ENCODE measurements at places on chromosomes 7 and 10.

GRCh38 chr10:47025540-47026300 is 114.5 kb downstream of the PTPN20 start:
- peak; percentile 27 for DNase-seq

- DNase-seq: no peak
Measured at GRCh38 chr10:99520847-99521764, 11.6 kb upstream of the NKX2-3 start.

GRCh38 chr10:97650726-97651125 is 10.3 kb downstream of the PI4K2A start:
- no peak for DNase-seq

DNA sequence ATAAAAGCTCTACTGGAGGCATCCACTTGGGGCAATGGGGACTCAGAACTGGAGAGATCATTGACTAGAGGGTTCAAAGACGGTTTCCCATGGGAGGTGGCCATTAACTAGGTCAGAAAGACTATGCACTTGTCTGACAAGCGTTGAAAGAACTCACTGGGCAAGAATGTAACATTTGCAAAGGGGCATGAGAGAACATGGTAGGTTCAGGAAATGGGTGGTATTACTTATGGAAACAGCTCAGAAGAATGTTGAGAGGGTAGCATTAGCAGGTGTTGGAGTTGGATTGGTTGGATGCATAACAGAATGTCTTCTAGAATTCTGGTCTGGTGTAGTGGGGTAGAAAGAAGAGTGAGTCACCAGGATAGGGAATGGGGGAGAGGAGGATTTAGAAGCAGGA is 119.1 kb upstream of the CDCA7L start:
- no peak for DNase-seq

- DNase-seq: no peak
Measured at GRCh38 chr7:39702133-39702532, 78.8 kb downstream of the RALA start.

DNA sequence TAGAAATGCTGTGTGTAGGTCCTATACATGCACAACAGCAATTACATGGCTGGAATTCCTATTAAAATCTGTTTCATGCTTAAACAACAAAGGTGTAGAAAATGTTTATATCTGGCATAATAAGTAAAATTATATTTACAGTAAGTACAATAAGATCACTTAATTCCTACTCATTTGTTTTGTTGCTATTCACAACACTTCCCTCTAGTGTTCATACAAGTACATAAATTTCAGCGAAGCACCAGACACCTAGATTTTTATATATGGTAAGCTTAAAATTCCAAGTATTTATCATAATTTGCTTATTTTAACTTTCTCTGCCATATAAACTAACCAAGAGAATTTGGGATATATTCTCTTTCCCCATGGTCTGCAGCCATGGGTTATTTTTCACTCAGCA is 51.8 kb upstream of the ANK3 start:
- no peak for DNase-seq

DNA sequence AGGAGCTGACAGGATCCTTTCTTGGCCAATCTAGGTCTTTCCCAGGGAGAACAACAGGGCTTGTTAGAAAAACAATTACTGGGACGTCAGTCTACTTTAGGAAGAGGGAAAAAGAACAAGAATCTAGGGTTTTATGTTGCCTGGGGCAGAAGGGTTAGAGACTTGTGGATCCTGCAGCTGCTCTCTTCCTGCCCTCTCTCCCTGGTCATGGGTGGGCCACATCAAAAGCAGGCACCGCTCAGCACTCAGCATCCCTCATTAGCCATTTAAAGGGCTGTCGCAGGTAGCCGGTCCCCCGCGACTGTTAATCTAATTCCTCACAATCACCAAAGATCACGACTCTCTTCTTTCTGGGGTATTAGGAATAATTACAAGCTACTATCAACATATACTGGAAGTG is 631.9 kb downstream of the CALN1 start:
- no peak for DNase-seq

DNA sequence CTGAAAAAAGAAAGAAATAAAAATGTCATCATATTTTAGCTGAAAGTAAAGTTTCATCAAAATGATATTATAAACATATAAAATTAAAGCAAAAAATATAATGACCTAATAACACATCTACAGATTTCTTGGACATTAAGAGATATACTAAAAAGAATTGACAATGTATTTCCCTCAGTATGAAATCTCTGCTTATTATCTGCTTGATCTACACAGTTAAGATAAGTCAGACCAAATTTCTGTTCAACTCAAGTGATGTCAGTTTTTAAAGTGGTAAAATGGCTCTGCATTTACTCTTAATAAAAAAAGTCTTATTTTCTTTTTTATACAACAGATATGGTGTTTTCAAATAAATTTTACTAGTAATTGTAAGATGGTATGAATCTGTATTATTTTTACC is 159.4 kb upstream of the SEMA3A start:
- DNase-seq: no peak

- DNase-seq: no peak
Measured at GRCh38 chr7:47357863-47358262, 224.0 kb downstream of the TNS3 start.

DNA sequence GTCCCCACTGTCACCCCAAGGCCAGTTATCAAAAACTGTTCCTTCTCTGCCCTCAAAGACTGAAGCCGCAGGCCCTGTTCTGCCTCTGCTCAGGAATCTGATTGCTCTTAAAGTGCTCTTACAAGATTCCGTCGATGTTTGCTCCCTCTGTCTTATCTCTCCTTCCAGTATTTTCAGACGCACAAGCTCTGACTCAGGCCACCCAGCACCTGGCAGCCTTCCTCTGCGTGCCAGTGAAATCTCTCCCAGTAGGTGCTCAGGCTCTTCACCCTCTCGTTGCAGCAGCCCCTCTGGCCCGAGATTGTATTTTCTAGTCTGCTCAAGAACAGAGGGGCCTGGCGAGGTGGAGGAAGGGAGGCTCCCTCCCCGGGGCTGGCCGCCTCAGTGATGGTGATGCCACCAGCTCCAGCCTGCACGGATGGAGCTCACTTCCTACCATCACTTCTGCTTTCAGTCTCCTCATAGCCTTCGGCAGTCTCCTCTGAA is 276.2 kb downstream of the USP6NL start:
- DNase-seq: no peak

GRCh38 chr10:109427411-109427810 is 495.9 kb downstream of the XPNPEP1 start:
- no peak for DNase-seq

- DNase-seq: no peak
Measured at GRCh38 chr7:85074-85882, 107.1 kb upstream of the FAM20C start.

GRCh38 chr10:43043342-43043772 is 33.5 kb upstream of the RET start:
- DNase-seq: no peak

GRCh38 chr7:139075031-139075652 is 34.4 kb downstream of the ZC3HAV1 start:
- peak; percentile 71 for DNase-seq

- peak; percentile 30 for DNase-seq
Measured at GRCh38 chr7:114086914-114087652, 168.3 kb upstream of the PPP1R3A start.

DNA sequence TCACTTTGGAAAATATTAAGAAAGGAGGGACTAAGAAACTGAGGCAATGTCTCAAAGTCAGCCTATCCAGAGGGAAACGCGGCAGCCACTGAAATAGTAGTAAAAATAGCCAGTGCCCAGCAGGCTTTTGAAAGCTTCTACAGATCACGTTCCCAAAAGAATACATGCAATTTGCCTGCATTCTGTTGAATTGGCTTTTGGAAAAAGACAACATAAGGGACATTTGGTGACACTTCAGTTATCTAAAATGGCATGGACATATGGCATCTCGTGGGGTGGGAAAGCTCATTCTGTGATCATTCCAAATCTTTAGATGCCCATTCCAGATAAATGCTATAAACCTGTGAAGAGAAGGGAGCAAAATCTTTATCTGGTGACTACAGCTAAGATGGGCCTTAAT is 82.8 kb upstream of the PDE1C start:
- DNase-seq: no peak

- no peak for DNase-seq
Measured at GRCh38 chr10:70312249-70312648, 28.4 kb upstream of the NPFFR1 start.

- DNase-seq: no peak
Measured at GRCh38 chr10:44235363-44235762, 149.5 kb downstream of the CXCL12 start.

- no peak for DNase-seq
Measured at GRCh38 chr10:11163780-11164550, 146.3 kb downstream of the CELF2 start.

DNA sequence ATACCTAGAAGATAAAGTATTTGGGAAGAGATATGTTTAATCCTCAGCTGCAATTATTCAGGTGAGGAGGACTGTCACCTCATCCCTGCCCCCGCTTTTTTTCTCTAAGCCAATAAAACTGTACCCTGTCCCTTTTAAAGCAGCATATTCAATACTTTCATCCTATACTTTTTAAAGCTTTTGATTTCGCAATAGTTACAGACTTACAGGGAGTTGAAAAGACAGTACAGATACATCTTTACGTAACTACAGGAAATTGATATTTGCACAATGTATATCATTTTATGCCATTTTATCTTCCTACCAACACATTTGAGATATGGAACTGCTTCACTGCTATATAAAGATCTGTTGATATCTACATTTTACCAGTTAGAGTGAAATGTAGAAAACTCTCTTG is 47.6 kb downstream of the STK17A start:
- no peak for DNase-seq

DNA sequence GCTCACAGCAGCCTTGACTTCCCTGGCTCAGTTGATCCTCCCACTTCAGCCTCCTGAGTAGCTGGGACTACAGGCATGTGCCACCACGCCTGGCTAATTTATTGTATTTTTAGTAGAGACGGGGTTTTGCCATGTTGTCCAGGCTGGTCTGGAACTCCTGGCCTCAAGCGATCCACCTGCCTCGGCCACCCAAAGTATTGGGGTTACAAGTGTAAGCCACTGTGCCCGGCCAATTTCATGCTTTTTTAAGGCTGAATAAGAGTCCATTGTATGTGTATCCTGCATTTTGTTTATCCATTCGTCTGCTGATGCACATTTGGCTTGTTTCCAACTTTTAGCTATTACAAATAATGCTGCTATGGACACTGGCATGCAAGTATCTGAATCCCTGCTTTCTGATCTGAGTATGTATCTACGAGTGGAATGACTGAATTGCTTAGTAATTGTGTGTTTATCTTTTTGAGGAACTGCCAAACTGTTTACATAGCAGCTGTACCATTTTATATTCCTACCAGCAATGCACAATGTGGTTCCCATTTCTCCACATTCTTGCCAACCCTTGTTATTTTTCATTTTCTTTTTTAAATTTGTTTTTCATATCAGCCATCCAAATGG is 37.3 kb upstream of the TPST1 start:
- DNase-seq: no peak

- DNase-seq: no peak
Measured at GRCh38 chr7:136900005-136900404, 31.6 kb downstream of the CHRM2 start.

DNA sequence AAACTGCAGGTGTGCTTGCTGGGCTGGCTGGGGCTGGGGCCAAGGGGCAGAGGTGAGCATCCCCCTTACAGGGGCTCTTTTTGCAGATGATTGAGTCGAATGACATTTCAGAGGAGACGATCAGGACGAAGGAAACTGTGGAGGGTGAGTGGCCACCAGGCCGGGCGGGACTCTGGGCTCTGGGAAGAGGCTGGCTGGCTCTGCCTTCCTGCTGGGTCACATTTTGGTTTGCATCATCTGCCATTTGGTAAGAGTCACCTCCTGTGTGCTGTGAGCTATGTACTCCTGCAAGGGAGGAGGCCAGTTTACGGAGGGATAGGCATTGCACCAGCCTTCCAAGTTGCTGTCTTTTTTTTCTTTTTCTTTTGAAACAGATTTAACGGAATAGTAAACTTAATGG is 73.0 kb upstream of the GTF2IRD1 start:
- no peak for DNase-seq

DNA sequence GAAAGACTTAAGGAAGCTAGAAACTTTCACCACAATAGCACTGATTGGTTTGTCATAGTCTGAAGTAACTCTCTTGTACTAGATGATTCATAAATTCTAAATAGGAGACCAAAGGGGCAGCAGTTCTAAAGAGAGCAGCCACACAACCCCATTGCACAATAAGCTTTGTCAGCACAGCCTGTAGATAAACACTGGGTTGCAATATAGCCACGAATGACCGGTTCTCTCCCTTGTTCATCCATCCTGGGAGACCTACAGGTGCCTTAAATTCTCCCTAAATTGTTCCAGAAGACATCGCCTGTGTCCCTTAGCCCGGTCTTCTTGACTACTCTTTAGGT is 167.0 kb downstream of the SNX13 start:
- no peak for DNase-seq

GRCh38 chr10:48364659-48365405 is 58.4 kb downstream of the MAPK8 start:
- no peak for DNase-seq

DNA sequence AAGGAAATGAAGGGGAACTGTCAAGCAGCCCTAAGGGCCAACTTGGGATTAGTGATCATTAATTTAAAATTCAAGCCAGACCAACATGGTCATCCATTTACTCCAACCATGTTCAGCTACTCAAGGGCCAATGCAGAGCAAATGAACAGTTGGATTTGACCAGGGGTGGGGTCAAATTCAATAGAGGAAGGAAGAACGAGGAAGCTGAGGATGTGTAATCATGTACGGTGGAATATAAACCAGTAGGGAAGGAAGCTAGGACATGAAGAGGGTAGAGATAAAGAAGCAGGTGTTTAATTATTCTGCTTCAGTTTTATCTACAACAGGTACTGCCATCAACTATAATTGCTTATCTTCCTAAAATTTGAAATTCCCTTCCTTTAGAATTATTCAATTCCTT is 81.6 kb downstream of the HIBADH start:
- DNase-seq: no peak

DNA sequence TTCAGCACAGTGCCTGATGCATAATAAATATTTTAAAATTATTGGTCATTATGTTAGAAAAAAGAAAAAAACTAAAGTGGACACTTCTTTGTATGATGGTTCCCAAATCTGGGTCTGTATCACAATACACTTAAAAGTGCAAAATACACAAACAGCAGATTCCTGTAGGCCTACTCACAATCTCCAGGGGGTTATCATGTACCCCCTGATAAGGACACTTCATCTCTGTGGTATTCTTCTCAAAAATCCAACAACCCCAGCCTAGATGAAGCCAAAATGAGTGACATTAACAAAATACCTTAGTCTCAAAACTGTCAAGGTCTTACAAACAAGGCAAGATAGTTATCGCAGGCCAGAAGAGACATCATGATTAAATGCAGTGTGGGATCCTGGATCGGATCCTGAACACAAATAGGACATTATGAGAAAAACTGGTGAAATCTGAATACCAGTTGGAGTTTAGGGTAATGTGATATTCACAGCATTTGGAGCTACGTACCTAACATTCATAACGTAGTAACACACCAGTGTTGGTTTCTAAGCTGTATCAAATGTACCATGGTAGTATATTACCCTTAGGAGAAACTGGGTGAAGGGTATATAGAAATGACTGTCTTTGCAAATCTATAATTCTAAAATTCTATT is 45.2 kb downstream of the NSUN6 start:
- no peak for DNase-seq

GRCh38 chr10:127405221-127405620 is 143.9 kb upstream of the NPS start:
- no peak for DNase-seq

GRCh38 chr10:104034401-104035193 is 51.1 kb downstream of the COL17A1 start:
- peak; percentile 29 for DNase-seq

- no peak for DNase-seq
Measured at GRCh38 chr7:1889556-1890181, 219.6 kb downstream of the ELFN1 start.
